ENCODE measurements at places on chromosomes 4 and X.

DNA sequence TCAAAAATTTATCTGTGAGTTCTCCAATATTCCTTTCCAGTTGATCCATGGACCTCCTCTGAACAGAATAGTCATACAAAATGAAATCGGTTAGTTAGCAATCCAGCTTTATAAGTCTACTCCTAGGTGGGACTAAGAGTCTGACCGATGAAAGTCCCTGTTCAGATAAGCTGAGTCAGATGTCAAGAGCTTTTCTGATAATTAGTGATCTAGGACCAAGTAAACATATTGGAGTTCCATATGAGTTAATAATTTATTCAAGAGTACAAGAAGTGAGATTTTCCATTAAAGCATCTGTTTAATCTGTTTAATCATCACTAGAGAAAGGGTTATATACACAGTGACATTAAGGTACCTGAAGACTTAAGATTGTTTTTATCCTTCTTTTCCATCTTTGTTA is 74.7 kb downstream of the UGT8 start:
- DNase-seq = no peak

- DNase-seq = no peak
These were observed 13.3 kb upstream of the CENPU start for GRCh38 chr4:184747034-184747830.

GRCh38 chr4:108370291-108371141 is 201.8 kb upstream of the LEF1 start:
- DNase-seq = no peak

GRCh38 chrX:18917831-18918230 is 66.1 kb downstream of the PHKA2 start:
- no peak for DNase-seq

DNA sequence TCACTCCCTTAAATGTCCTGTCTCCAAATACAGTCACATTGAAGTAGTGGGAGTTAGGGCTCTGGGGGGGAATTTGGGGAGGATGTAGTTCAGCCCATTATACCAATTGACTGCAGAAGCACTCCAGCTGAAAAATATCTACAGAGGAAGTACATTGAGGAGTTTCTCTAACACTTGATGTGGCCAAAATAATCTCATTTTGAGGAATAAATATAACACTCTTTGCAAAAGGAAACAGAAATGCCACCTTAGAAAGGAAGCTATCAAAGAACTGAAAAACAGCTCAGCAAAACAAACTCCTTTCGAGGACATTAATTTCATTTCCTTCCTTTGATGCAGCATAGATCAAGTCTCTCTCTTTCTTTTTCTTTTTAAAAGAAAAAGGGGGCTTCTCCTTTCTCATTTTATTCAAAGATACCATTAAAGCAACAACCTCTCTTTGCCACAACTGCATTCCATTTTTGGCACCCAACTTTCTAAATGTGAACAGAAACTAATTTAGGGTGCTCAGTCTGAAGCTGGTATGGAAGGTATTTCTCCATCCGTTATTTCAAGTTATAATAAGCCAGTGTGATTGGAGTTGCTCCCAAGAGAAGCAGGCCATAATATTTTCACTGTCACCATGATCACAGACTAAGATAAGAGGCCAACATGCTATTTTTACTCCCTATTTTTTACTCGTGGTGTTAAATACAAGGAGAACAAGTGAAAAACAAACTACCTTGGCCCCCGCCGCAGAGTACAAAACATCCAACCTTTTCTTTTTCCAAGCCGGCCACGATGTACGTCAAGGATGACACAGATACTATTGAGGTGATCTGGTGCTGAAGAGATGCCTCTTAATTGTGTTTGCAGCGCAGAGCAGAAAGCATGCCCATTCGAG is 230.4 kb upstream of the GATB start:
- DNase-seq = no peak

GRCh38 chrX:134548257-134549201 is 88.6 kb downstream of the HPRT1 start:
- no peak for DNase-seq

GRCh38 chr4:119490335-119490734 is 138.3 kb downstream of the PDE5A start:
- peak; percentile 26 for DNase-seq

DNA sequence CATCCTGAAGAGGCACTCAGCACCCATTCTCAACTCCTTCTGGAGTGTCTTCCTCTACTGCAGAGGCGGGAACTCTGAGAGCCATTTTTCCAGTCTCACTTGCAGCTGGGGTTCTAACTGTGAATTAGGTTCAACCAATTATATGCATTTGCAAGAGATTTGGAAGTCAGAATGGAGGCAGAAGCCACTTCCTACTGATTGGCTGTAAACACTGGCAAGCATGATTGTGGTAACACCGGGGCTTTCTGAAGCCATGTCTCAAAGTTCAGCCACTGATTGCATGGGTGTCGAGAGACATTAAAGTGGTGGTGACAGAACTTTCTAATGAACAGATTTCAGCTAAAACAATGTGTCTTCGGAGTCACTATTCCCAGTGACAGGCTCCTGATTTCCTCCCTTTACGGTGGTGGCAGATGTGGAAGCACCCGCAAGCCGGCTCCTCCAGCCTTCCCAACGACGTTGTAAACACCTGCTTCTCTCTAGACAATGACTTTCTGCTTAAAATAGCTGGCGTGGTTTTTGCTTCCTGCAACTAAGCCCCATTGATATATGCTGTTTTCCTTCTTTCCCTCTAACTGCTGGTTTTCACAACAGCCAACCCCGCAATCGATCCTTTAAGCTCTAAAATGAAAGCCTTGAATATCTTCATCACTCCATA is 92.0 kb downstream of the IRF2 start:
- no peak for DNase-seq

DNA sequence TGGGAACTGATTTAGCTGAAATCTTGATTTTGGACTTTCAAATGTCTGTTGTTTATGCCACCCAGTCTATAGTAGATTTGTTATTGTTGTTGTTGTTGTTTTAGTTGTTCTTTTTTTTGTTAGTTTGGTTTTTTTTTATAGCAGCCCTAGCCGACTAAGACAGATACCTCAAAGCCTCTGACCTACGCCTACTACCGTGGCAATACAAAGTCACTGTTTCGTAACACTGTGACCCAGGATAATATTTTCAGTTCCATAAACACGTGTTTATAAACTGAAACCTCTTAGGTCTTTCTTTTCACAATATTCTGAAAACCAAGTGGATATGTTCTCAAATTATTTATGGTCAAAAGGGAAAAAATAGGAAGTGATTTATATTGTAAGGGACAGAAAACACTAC is 32.8 kb downstream of the VCX2 start:
- no peak for DNase-seq

- no peak for DNase-seq
These were observed 84.8 kb upstream of the EDNRA start for GRCh38 chr4:147396105-147396504.

DNA sequence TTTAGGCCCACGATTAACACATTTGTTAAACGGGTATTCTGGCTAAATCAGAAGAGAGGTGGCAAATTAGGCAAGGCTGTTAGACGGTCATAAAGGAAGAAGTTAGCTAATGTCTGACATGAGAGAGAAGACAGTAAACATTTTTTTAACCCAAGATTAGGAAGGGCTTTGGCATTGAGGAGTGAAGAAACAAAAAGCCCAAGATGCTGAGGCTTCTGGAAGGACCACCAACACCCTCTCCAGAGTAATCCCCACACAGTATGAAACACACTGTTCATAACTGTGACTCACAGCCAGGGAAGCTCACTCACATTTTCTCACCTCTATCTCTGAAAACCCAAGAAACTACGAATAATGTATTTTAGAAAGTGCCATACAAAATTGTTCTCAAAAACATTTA is 127.6 kb downstream of the AMELX start:
- no peak for DNase-seq

- DNase-seq = no peak
These were observed 4.5 kb downstream of the CRMP1 start for GRCh38 chr4:5888222-5889001.

DNA sequence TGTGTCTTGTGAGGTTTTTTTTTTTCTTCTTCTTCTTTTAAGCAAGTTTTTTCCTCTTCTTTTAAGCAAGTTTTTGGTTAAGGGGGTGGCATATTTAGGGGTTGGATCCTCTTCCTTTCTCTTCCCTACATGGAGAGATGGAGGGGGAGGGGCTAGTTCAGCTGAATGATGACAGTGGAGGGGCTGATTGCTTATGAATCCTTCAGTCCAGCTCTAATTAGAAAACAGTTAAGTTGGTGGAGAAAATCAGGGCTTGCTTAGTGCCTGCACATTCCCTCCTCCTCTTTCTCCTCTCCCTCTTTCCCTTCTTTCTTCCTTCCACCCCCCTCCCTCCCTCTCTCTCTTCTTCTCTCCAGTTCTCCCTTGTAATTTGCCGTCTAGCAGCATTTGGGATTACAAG is 4.4 kb upstream of the HAND2 start:
- no peak for DNase-seq

GRCh38 chr4:17650406-17650805 is 36.0 kb downstream of the MED28 start:
- no peak for DNase-seq

Data from astrocyte of the spinal cord (primary cell).